ENCODE measurements at places on chromosomes 11 and 22.

DNA sequence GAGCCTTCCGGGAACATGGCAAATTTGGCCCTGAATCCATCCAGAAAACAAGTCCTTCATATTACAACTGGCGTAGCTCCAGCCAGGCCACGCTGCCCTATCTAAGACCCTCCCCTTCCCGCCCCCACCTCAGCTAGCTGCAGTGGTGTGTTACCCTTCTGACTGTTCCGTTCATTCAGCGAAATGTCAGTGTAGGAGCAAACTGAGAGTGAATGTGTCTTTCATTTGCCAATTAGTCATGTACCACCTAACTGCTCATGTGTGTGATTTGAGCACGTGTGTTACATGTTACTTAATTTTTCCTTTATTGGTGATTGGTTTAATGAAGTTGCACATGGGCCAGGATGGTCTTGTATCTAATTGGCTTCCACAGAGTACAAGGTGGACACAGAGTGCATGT is 34.8 kb upstream of the POU2AF1 start:
- no peak for DNase-seq

DNA sequence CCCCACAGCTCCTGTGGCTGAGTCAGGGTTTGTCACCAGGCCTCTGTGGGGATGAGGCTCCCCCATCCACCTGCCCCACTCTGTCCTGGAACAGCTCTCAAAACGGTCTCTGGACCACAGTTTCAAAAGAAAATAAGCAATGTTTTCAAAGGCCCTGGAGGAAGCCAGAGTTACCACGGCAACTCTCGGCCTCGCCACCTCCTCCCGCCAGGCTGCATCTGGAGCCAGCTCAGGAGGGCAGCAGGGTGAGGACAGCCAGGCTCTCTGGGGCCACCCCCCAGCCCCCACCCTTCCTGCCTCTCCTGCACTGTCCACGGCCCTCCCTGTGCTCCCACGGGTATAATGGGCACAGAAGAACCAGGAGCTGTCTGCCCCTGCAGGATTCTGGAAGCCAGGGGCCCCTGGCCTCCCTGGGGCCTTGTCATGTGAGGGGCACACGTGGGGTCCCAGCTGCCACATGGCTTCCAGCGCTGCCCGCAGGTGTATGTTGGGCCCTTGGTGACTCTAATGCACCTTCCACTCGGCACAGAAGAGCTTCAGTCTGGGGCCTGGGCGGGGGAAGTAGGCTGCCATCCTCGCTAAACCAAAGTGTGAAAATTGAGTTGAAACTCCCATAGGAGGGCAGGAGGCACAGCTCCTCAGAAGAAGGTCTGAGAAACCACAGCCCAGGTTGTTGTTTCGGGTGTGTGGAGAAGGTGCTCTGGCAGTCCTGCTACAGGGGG is 10.3 kb downstream of the CD81 start:
- no peak for DNase-seq

GRCh38 chr11:29162491-29162890 is 854.3 kb downstream of the KCNA4 start:
- no peak for DNase-seq

- no peak for DNase-seq
These were observed 5.5 kb upstream of the DRG1 start for GRCh38 chr22:31393893-31394292.

GRCh38 chr11:75431533-75432525 is 1.2 kb downstream of the KLHL35 start:
- DNase-seq = no peak

GRCh38 chr11:7640816-7641215 is 32.5 kb downstream of the CYB5R2 start:
- DNase-seq = no peak

- no peak for DNase-seq
These were observed 183.6 kb downstream of the IGLL1 start for GRCh38 chr22:23396362-23397007.

- no peak for DNase-seq
These were observed 693 bp downstream of the CSTF3 start for GRCh38 chr11:33160587-33160986.

- DNase-seq = no peak
These were observed 424.8 kb downstream of the SOX6 start for GRCh38 chr11:15931497-15931896.

GRCh38 chr22:30824711-30825110 is 130.0 kb downstream of the OSBP2 start:
- no peak for DNase-seq

DNA sequence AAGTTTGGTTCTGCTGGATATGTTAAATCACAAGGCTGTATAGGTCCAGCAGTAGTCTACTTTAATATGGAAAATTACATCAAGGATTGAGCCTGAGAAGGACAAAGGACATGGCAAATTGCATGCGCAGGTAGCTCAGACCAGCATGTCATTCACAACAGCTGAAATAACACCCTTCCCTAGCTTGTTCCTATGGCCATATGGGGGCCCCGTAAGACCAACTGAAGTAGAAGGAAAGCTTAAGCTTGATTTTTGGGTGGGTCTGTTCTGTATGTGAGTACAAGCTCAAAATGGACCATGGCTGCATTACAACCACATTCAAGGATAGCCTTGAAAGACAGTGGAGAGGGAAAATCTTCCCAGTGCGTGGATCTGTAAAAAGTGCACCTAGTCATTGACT is 20.6 kb upstream of the PDE3B start:
- DNase-seq = no peak

GRCh38 chr11:9875862-9876261 is 212.0 kb downstream of the SWAP70 start:
- no peak for DNase-seq

All from astrocyte of the cerebellum (primary cell).